Foreskin fibroblast (primary cell): ENCODE measurements at places on chromosomes 4 and X.

- DNase-seq, result no peak
Measured at GRCh38 chr4:11428899-11429698, 405 bp upstream of the HS3ST1 start.

DNA sequence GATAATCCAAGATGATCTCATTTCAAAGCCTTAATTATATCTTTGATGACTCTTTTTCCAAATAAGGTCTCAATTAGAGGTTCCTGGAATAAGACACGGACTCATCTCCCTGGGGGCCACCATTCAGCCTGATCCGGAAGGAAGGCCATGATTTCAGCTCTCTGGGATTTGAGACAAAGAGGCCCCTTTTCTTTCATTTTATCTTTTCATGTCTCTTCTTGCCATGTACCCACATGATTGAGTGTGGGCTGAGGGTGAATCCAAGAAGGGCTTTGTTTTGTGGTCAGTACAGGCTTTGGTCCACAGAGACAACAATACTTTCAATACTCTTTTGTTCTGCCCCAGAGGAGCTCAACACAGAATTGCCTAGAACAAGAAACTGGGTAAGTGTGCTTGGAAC lies 261.2 kb downstream of the TRIML1 start:
- peak; percentile 31 for DNase-seq

DNA sequence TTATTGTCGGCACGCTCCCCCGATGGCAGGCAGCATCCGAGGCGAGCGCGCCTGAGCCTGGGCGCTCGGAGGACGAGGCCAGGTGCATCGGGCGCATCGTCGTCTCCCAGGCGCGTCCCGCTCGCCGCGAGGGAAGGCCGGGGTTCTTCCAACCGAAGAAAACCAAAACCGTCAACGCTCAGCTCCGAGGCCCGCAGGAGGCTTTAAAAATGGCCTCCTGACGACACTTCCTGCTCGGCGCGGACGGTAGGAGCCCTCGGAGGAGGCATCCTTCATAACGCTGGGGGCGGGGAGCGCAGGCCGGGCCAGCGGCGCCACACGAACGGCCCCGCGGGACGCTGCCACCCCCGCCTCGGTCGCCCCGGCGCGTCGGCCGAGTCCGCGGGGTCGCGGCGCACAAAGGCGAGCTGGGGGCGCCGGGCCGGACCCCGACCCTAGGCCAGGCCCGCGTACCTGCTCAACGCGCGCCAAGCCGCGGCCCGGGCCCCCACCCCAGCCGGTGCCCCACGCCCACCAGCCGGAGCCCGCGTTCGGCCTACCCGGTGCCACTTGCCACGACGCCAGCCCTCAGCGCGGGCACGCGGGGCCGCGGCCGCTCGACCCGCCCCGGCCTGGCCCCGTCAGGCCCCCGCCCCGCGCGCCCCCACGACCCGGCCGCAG lies 501 bp downstream of the ZNF518B start:
- peak; percentile 80 for DNase-seq

- DNase-seq, result no peak
Measured at GRCh38 chr4:84338367-84338766, 160.7 kb downstream of the NKX6-1 start.

DNA sequence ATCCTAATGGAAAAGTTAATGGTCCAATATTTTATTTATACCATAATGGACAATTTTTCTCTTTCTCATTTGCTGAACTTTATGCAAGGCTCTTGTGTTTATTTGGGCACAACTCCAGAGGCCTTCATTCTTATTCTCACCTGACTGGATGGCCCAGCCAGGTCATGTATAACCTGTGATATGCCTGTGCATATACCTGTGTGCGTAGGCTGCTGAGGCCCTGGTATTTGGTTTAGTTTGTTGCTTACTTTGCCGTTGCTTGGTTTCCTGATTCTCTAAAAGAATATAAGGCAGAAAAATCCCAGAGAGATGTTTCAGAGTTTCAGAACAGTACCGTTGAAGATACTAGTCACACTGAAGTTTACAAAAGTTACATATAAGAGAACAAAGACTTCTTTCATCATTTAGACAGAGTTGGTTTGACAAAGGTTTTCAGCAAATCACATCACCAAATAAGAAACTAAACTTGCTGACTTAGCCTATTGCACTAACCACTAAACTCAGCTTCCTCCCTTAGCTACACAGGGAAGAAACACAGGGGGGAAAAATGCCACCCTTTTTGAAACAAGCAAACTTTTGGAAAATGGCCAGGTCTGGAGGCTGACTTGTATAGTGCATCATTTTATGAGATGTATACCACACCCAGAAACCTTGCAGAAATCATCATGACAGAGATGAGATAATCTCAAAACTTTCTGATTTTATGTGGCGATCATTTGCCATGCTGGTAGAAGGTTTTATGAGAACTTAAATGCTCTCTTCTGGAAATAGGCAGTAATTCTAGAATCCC lies 248.5 kb downstream of the GRIA3 start:
- no peak for DNase-seq

DNA sequence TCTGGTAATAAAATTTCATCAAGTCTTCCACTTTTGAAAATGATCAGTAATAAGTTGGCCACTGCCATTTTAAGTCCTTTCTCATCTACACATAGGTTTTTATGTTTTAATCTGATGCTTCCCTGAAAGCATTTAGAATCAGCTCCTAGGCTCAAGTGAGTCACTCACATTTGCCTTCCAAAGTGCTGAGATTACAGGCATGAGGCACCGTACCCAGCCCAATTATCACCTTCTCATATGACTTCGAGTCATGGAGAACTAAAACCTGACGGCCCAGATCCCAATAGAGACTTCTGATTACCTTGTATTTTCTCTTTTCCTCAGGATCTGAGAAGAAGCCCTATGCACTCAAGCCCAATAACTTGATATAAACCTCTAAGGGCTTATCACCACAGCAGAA lies 140.8 kb downstream of the OPHN1 start:
- DNase-seq, result peak; percentile 29

- no peak for DNase-seq
Measured at GRCh38 chr4:38366456-38366855, 297.5 kb upstream of the KLF3 start.

DNA sequence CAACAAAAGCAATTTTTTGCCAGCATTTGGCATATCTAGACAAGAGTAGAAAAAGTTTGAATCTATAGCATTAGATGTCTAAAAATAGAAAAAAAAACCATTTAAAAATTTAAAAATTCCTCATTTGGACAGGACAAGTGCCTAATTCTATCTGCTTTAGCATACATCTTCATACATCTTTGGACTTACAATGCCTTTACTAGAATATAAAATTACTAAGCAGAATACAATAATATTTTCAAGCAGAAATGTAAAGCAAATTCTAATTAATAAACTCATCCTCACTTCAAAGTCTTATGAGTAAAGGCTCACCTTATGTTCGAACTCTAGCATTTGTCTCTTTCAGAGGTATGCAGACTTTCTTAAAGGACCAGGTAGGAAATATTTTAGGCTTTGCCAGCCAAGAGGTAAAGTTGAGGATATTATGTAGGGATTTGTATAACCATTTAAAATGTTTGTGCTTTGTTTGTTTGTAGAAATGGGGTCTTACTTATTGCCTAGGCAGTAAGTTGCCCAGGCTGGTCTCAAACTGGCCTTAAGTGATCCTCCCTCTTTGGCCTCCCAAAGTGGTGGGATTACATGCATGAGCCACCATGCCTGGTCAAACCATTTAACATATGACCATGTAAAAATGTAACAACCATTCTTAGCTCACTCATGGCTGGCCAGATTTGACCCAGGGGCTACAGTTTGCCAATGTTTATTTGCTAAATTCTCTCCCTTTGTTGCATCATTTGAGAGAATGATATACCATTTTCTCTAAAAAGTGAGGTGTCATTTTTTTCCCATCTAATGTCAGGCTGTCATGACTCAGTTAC lies 29.1 kb downstream of the UGDH start:
- DNase-seq, result no peak

- peak; percentile 37 for DNase-seq
Measured at GRCh38 chr4:146095091-146095690, 80.3 kb upstream of the LSM6 start.

DNA sequence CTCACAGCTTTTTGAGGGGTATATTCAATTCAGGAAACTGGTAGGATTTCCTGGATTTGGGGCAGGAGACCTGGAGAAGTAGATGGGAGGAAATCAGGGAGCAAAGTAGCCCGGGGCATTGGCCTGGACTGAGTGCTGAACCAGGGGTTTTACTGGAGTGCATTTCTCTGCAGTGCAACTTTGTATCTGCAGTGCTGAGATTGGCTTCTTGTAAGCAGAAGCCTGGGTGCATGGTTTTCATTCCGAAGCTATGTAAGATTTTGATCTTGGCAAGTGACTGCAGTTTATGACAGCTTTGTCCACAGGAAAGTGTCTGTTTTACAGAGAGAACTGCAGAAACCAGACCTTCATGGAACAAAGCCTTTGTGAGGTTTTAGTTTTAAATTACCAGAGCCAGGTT lies 158.3 kb downstream of the SPCS3 start:
- DNase-seq, result peak; percentile 40

GRCh38 chr4:54687887-54688841 lies 30.4 kb downstream of the KIT start:
- DNase-seq, result peak; percentile 11

DNA sequence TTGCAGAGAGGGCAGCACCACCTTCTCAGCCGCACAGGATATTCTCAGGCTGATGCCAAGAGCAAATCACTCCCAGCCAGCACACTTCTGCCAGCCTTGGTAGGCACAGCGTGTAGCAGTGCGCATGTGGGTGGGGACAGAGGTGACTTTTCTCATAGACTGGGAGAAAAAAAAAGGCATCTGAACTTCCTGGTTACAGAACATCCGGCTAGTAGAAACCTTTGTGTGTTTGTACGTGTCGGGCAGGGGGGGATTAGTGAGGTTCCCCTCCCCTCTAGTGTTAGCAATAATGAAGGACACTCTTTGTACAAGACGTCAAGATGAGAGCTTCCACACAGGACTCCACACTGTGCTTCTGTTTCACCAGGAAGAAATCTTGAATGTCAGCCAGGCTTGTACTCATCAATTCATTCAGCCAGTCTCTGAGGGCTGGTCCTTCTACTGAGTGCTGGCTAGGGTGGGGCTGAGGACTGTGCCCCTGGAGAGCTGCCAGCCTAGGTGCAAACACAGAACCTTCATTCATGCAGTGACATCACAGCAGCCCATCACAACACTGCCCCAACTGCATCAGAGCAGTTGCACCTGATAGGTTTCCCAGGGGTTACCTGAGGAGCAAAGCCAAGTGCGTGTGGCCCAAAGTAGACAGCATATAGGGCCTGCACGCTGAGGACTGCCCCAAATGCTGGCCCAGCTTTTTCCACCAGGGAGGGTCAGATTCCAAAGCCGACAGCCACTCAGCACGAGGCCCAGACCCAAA lies 34.7 kb downstream of the SLC25A5 start:
- peak; percentile 58 for DNase-seq

- no peak for DNase-seq
Measured at GRCh38 chrX:63128509-63128908, 222.6 kb downstream of the SPIN4 start.

DNA sequence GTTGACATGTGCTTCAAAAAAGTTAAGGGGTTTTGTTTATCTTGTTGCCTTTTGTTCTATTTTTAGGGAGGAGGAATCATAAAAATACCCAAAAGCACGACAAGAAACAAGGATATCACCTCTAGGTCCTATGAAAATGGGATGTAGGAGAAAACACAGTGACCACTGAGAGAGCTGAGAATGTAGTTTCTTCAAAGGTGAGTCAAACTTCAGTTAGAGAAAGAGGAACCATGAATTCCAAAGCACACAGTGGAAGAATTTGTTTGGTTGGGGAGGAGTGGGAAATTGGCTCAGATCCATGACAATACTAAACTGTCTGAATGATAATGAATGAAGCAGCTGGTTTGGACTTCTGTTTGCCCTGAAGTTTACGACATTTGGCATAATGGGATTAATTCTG lies 19.1 kb upstream of the FRYL start:
- DNase-seq, result no peak

- DNase-seq, result no peak
Measured at GRCh38 chr4:145681518-145681917, 1.6 kb downstream of the C4orf51 start.

DNA sequence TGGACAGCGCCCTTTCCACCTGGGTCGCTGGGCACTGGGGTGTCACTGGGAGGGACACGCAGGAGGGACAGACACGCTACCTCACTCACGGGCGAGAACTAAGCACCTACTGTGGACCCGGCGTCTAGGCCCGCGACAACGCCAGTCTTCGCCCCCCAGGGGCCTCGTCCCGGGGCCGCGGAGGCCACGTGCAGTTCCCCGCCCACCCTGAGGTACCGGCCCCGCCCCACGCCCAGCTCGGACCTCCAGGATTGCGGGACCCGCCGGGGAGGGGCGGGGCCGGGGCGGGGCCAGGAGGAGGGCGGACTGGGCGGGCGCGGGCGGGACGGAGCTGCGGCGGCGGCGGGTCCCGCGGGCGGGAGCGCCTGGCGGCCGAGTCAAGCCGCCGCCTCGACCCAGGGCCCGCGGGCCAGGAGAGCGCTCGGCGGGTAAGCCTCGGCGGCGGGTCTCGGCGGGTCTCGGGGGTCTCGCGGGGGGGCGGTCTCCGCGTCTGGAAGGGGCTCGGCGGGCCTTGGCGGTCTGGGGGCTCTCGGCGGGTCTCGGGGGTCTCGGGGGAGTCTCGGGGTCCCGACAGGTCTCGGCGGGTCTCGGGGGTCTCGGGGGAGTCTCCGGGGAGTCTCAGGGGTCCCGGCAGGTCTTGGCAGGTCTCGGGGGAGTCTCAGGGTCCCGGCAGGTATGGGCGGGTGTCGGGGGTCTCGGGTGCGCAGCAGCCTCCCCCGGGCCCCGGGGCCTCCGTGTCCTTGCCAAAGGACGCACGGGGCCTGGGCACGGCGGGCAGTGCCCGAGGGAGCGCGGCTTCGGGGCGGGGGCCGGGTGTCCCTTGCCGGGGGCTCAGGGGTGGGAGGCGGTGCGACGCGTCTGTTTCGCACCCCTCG lies at the start of gene SH3BP2:
Gene SH3BP2, plus strand, starts transcription at position 375 of the 875 bp plus-strand sequence. CDS start 27,533 bp downstream, outside the sequence.
- DNase-seq, result peak; percentile 62

DNA sequence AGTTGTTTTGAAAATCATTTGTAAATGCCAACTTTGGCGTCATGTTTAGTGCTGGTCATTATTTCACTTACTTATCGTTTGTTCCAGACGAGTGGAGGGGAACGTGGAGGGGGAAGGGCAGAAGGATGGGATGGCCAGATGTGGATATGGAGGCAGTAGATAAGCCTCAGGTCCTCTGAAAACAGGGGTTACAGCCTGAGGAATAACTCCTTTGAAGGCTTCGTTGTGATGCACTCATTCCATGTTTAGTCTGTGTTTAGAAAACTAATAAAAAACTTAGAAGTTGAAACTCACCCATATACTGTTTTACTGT lies 1.1 kb downstream of the MOB1B start:
- DNase-seq, result peak; percentile 45

DNA sequence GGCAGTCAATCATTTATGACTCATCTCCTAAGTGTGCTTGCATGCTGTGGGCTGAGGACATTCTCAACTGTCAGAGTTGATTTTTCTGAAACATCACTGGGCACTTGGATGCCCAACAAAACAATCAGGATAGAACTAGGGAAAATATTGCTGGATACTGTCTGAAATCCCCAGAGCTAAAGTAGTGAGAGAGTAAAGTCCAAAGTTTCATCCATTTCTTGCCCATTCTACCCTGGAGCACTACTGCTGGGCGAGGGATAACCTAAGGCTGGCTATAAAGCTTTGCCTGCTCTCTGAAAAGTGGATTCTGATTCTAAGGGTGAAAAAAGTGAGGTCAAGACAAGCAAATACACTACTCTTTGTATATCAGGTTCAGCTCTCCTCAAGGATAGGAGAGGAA lies 279.6 kb upstream of the EDA2R start:
- DNase-seq, result no peak

GRCh38 chr4:118985170-118986000 lies 96.7 kb downstream of the SYNPO2 start:
- DNase-seq, result no peak

GRCh38 chrX:140521393-140521792 lies 16.5 kb upstream of the SOX3 start:
- DNase-seq, result no peak
